Fibroblast of the aortic adventitia (primary cell): ENCODE measurements at places on chromosomes 6 and 20.

GRCh38 chr6:163671355-163671754, 256.8 kb downstream of the QKI start:
- DNase-seq = no peak

DNA sequence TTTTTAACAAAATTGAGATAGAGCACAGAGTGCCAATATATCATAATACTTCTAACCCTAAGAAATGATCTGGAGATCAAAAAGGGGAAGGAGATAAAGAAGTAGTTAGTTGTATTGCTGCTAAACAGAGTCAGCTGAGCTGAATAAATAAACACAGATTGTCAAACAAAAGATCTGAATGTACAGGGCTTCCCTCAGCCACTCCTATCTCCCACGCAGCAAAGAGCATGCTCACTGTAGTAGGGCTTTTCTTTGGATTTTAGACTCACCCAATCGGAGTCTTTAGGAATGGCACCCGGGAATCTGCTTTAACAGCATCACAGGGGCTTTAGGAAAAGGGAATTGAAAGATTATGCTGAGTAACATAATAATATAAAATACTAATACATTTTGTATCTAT, 222.2 kb upstream of the STXBP5 start:
- DNase-seq = no peak

DNA sequence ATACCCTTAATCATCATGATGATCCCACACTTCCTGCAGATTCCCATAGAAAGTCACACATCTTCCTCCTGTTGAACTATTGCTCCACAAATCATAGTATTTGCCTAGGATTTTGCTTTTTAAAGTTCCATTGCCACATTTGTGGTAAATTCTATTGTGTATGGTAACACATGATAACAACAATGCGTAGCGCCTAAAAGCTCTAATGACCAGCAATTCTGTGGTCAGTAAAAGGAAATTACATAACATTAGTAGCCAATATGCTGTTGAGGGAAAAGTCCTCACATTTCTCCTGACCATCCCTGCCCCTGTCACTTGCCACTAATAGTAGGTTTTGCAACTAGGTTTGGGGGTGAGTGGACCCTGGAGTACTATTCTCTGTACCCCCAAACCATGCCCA, 31.8 kb upstream of the PDE7B start:
- no peak for DNase-seq

DNA sequence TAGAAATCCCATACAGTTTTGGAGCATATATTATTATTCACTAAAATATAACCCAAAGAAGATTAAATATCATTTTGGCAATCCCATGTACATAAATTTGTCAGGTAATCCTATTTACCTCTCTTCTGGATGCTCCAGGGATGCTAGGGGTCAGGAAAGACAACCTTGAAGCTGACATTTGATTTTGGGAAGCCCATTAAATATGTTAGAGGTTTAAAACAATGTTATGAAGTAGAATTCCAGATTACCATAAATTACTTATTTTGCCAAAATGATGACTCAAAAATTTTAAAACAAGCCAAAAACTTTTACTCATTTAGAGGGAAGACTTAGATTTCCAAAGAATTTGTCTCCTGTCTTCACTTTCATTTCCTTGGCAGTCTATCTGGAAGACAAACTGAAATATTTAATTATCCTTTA, 9.2 kb upstream of the IL22RA2 start:
- no peak for DNase-seq

DNA sequence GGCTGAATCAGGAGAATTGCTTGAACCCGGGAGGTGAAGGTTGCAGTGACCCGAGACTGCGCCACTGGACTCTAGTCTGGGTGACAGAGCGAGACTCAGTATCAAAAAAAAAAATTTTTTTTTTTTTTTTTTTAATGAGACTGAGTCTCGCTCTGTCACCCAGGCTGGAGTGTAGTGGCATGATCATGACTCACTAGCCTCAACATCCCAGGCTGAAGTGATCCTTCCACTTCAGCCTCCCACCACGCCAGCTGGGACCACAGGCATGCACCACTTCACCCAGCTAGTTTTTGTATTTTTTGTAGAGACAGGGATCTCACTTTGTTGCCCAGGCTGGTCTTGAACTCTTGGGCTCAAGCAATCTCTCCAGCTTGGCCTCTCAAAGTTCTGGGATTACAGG, 53.3 kb downstream of the MYO6 start:
- DNase-seq = no peak

GRCh38 chr6:83901624-83902023, 42.1 kb downstream of the CYB5R4 start:
- DNase-seq = no peak

- DNase-seq = no peak
These were observed 80.1 kb downstream of the ADGRG6 start for GRCh38 chr6:142381845-142382378.

- no peak for DNase-seq
These were observed 491.0 kb downstream of the HAO1 start for GRCh38 chr20:7449269-7449668.

DNA sequence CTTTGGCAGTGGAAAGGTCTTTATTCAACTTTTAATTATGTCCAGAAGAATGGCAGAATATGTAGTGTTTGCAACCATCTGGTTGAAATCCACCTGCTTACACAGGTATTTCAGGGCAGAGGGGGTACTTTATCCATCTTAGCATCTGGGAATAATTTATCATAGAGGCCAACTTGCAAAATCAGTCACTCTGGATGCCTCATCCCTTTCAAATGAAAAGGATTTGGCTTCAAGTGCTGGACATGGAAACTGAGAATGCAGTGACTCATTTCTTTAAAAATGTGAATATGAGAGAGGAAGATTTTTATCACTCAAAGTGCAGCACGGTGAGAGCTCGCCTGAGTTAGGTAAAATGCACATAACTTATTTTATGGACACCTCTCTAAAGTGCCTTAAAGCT, 758.3 kb downstream of the KIF16B start:
- no peak for DNase-seq

- no peak for DNase-seq
These were observed 11.3 kb downstream of the MYO6 start for GRCh38 chr6:75760320-75760719.

- no peak for DNase-seq
These were observed 151.6 kb downstream of the PRKN start for GRCh38 chr6:162576016-162576415.

DNA sequence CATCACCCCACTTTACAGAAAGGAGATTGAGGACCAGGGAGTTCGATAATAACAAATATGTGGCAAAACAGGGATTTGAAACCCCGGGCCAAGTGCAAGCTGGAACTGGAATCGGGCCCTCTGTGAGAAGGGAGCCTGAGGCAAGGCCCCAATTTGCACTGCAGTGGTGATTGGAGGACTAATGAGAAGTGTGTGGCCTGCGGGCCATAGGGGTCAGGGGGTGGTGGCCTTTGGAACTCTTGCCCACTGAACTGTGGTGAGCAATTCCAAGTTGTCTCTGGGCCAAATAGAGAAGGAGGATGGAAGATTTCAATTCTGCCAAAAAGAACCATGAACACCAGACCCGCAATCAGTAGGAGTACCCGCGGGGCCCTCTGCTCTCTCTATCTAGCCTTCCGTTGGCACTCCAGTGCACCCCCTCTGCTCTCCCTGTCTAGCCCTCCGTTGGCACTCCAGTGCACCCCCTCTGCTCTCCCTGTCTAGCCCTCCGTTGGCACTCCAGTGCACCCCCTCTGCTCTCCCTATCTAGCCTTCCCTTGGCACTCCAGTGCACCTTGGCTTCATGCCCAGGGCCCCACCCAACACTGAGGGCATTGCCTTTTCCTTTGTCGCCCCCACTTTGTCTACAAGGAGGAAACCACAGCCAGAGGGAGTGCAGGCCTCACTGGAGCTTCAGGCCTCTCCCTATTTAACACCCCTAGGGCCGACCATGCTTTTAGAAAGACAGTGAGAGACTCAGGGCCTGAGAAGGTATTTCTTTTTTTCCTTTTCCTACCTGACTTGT, 6.0 kb upstream of the PTPRA start:
- no peak for DNase-seq

GRCh38 chr6:136921381-136921935, 643 bp upstream of the SLC35D3 start:
- no peak for DNase-seq

DNA sequence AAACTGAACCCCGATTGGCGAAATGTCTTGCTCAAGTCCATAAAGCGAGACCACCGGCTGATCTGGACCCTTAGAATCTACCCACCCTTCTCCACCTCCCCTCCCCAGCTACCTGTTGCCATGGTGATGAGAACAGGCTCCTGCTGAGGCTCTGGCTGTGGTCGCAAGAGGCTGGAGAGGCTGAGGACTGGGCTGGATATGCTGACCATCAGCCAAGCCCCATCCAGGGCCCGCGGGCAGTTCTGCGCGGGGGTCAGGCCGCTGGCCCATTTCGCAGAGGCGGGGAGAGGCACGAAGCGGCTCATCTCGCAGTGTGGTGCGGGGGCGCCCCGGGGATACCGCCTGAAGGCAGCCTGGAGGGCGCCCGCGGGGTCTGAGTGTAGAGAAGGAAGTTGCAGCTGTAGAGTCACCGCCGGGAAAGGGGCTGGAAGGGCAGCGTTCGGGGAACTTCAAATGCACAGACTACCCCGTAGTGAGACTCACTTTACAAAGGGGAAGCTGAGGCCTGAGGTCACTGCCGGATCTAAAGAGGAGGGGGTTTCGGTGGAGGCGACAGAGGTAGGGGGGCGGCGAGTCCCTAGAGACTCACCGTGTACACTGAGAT, 671 bp downstream of the TAPBP start:
- no peak for DNase-seq

- no peak for DNase-seq
These were observed 83.6 kb downstream of the PREP start for GRCh38 chr6:105319331-105319730.

GRCh38 chr6:78831492-78831891, 35.9 kb upstream of the IRAK1BP1 start:
- DNase-seq = peak; percentile 80

DNA sequence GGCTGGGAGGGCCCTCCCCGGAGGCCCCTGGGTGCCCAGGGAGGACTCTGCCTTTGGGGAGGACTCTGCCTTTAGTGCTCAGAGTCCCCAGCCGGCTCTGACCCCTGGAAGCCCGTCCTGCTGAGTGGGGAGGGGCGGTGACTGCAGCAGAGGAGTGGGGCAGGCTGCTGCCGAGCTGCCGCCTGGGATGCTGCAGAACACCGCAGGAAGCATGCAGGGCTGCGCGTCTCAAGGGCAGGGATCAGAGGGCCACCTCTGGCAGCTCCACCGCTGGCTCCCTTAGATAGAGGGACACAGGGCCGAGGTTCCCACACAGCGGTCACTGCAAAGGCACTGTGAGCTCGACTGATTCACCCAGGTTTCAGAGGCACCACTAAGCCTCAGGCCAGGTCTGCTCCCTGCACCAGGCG, 82.2 kb upstream of the GATA5 start:
- DNase-seq = no peak

DNA sequence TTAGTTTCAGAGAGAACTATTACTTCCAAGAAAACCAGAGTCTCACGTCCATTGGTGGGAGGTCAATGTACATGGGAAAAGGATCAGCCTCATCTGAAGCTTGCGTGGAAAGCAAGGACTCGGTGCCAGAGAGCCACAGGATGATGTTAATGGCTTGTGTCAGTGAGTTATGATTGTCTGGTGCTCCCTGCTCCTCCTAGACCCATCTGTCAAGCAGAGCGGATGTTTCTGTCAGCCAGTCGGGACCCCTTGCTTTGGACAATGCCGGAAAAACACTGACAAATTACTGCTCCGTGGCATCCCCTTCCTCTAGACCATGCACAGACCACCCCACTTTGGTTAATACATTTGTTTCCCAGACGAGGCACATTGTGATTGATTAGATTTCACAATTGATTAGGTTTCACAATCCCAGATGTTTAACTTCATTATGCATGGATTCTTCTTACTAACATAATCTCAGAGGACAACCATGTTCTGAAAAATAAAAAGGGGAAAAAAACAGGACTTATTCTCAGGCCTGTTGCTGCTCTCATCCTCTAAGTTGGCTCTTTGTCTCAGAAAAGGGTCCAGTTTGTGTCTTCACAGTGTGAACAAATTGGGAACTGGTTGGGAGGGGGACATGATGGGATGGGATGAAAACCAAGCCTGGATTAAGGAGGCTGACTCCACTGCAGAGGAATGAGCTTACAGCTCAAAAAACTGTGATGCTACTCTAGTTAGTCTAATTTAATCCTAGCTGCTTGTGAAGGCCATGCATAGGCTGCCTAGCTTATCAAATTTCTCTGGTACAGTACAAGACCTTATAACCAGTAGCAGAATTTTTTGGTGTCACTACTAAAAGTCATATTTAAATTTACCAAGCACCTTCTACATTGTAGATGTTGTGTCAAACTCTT, 51.9 kb downstream of the UNC5CL start:
- no peak for DNase-seq

DNA sequence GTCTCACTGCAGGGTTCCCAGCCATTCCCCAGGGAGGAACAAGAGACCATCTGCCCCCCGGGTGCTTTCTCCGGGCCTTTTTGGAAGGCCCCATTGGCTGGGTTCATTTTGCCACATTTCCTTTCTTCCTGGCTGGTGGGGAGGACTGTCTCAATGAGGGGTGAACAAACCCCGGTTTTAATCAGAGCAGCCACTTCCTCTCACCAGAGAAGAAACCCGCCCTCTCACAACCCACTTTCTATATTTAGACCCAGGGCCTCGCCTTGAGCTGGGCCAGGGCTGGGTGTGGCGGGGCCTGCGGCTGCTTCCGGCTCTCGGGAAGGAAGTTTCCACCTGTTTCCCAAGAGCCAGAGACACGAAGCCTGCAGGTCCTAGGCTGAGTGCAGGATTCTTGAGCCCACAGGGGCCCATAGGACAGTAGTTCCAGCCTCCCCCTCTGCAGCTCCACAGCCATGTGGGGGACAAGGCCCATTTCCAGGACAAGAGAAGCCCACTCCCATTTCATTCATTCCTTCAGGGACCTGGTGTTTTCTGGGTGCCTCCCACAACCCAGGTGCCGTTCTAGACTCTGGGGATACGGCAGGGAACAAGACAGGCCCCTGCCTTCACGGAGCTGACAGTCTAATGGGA, 41.8 kb downstream of the RBM38 start:
- peak; percentile 37 for DNase-seq

DNA sequence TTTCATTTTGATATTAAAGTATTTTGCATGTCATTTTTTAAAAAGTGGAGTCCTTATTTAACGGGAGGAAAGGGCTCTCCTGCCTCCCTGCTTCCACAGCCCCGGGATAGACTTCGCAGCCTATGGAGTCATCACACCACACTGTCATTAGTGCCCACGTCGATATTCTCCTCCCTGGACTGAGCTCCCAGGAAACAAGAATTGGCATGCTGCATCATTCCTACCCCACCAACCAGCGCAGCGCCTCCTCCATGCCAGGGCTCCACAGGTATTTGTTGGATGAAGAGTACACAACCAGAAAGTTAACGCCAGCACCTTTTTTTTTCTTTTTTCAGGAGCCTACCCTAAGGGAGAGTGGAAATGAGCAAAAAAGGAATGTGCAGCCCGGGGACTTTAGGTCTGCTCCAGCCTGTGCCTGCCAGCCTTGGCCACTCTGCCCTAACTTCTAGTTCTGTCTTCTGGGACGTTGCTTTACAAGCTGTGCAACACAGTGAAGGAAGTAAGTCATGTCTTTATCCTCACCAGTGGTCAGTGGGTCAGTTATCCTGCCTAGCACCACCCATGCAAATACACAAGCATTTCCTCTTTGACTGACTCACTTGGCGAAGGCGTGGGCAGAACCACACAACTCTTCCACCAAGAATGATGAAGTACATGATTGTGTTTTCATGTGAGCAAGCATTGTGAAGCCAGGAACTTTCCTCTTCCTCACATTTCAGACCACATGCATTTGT, 180.7 kb upstream of the UST start:
- DNase-seq = peak; percentile 94
